HCT116 (cell line): ENCODE measurements at places on chromosomes 11 and 22. TPM values are rescaled to one million over a fixed set of nuclear protein-coding genes. Genes with fewer than 3 reads are reported as not detected.

GRCh38 chr11:47057365-47057764, 119.3 kb downstream of the ARFGAP2 start:
- H3K27me3 ChIP-seq, result no peaks in the 10 kb centered on the region
- H3K4me3 ChIP-seq, result no peak overlapping the region
- H3K36me3 ChIP-seq, result no peaks in the 10 kb centered on the region
- H3K4me1 ChIP-seq, result no peaks in the 10 kb centered on the region
- no peak overlapping the region for H3K27ac ChIP-seq
- DNase-seq, result no peak

DNA sequence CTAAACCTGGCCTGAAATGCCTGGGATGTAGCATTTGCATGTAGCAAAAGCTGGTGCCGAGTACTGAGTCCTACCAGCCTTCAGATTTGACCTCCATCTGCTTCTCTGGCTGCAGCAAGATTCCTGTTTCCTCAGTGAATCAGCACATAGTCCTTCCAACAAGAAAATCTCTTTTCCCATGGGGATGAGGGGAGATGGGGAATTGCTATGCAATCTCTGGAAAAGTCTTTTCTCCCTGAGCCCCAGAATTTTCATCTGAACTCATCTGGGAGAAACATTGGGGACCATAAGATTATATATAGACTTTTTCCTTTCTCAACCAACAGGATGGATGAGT, 32.0 kb upstream of the YWHAH start:
- H3K36me3 ChIP-seq, result no peaks in the 10 kb centered on the region
- H3K4me1 ChIP-seq, result no peaks in the 10 kb centered on the region
- no peak for DNase-seq
- H3K27ac ChIP-seq, result no peak overlapping the region
- no peak overlapping the region for H3K4me3 ChIP-seq

DNA sequence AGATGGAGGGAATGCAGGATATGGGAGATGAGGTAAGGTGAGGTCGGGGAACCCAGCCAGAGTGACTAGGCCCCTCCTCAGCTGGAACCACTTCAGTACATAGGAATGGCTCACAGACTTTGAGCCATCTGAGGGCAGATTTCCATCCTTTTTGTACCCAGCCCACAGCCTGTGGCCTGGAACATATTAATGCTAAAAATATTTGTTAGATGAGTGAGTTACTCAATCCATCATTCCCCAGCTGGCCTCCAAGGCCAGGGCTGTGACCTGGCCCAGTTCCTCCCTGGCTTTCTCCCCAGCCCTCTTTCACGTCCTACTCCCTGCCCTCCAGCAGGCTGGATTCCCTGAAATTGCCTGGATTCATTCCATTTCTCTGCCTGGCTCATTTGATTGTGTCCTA, 57.2 kb upstream of the PRDM11 start:
- H3K4me3 ChIP-seq, result no peak overlapping the region
- no peaks in the 10 kb centered on the region for H3K4me1 ChIP-seq
- H3K27me3 ChIP-seq, result 0 out of 2 replicates have a peak, but pooled peaks cover 12% of the 10 kb centered on the region
- DNase-seq, result no peak
- no peaks in the 10 kb centered on the region for H3K36me3 ChIP-seq

GRCh38 chr11:28529540-28530410, 421.6 kb downstream of the METTL15 start:
- H3K4me3 ChIP-seq, result no peak overlapping the region
- H3K27ac ChIP-seq, result no peak overlapping the region
- H3K36me3 ChIP-seq, result no peaks in the 10 kb centered on the region
- no peaks in the 10 kb centered on the region for H3K27me3 ChIP-seq

GRCh38 chr11:26134481-26135355, 197.2 kb upstream of the ANO3 start:
- no peaks in the 10 kb centered on the region for H3K36me3 ChIP-seq
- DNase-seq, result no peak
- no peaks in the 10 kb centered on the region for H3K27me3 ChIP-seq
- no peaks in the 10 kb centered on the region for H3K4me1 ChIP-seq

DNA sequence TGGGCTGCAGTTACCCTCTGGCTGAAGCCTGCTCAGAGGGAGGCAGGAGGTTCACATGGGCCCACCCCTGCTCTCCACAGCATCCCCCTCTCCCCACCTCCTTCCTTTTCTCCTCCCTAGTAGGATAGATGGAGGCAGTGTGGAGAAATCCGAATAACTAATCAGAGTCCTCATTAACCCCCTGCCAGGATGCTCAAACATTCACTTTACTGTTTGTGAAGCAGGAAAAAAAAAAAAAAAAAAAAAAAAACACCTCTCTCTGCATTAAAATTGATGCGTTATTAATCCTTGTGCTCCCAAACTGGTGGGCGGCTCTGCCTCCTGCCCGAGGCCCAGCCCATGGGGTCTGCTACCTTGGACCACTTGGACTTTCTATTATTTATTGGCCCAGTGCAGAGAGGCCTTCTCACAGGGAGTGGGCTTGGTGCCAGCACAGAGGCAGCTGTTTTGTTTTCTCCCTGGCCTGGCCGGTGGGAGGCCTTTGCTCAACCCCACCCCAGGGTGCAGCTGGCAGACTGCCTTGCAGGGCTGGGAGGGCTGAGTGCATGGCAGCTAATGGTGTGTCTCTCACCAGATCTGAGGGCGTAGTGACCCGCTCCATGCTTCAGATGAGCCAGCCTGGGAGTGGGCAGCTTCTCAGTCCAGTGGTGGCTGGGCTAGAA, 150.7 kb downstream of the PKNOX2 start:
- no peak overlapping the region for H3K27ac ChIP-seq
- no peak overlapping the region for H3K4me3 ChIP-seq
- no peak for DNase-seq
- H3K27me3 ChIP-seq, result no peaks in the 10 kb centered on the region
- no peaks in the 10 kb centered on the region for H3K4me1 ChIP-seq

DNA sequence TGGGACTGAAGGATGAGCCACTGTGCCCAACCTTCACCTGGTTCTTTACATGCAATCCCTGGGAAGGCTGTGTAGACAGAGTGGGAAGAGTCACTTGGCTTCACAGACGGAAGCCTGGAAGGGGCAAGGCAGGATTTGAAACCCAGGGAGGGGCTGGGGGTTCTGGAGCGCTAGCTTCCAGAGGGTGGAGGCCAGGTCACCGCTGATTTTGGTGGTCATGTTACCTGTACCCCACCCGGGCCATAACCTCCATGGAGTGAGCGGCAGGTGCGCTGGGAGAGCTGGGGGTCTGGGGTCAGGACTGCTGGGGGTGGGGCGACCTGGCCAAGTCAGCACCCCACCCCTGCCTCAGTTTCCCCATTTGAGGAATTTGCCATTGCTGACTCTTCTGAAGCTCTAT, 38.3 kb downstream of the PDGFB start:
- H3K27ac ChIP-seq, result no peak overlapping the region; the same call in 1 of the 2 replicates
- no peaks in the 10 kb centered on the region for H3K27me3 ChIP-seq
- DNase-seq, result no peak
- no peak overlapping the region for H3K4me3 ChIP-seq

CBX7 gene
- total RNA-seq, result 20.1 TPM

ENTHD1 gene
- total RNA-seq, result not detected

GRCh38 chr22:24758164-24758799, 16.2 kb downstream of the PIWIL3 start:
- H3K4me1 ChIP-seq, result no peaks in the 10 kb centered on the region
- H3K27me3 ChIP-seq, result peaks cover 33% of the 10 kb centered on the region

DNA sequence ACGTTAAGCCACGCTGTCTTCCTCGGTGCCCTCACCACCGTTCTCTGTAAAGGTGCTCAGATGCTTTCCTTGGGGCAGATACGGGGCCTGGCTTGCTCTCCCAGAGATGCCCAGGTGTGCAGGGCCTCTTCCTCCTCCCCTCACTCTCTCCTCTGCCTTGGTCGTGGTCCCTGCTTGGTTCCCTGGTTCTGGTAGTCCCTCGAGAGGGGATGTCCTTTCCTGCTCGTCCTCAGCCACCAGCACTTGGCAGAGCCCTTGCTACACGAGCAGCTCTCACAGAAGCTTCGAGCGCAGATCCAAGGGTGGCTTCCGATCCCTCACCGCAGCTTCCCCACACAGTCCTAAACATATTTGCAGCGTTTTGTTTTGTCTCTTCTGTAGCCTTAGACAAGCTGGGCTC, 298.8 kb downstream of the TBC1D22A start:
- no peaks in the 10 kb centered on the region for H3K4me1 ChIP-seq
- DNase-seq, result no peak
- no peaks in the 10 kb centered on the region for H3K27me3 ChIP-seq
- H3K36me3 ChIP-seq, result no peaks in the 10 kb centered on the region
- H3K27ac ChIP-seq, result no peak overlapping the region
- H3K4me3 ChIP-seq, result no peak overlapping the region

GRCh38 chr11:3632070-3632660, 9.6 kb downstream of the ART5 start:
- H3K27ac ChIP-seq, result no peak overlapping the region
- no peak for DNase-seq
- H3K27me3 ChIP-seq, result no peaks in the 10 kb centered on the region
- H3K4me1 ChIP-seq, result no peaks in the 10 kb centered on the region
- no peak overlapping the region for H3K4me3 ChIP-seq

DNA sequence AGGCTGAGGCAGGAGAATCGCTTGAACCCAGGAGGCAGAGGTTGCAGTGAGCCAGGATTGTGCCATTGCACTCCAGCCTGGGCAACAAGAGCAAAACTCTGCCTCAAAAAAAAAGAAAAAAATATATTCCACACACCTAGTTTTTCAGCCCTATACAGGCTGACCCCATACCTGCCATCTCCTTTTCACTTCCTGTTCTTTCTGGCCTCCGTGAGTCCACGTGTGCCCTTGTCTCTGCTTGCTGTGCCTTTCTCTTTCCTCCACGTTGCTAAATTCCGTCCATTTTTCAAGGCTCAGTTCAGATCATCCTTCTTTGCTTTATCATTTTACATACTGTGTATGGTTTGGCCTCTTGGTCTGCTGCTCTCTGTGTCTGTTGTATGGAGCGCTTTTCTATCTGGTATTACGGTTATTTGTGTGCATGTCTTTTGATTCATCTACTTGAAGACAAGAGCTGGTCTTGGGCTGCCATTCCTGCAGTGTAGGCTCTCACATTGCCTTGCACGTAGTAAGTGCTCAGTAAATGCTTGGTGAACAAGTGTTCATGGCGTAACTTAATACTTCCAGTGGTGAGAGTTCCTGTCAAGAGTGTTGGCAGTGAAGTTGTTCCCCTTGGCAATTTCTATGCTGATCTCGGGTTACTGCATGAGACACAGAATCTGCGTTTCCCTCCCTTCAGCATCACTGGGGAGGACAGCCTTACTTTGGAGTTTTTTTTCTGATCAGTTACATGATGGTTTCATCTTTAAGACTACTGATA, 57.5 kb downstream of the PTPRJ start:
- no peak overlapping the region for H3K27ac ChIP-seq
- H3K27me3 ChIP-seq, result no peaks in the 10 kb centered on the region
- no peaks in the 10 kb centered on the region for H3K4me1 ChIP-seq
- no peaks in the 10 kb centered on the region for H3K36me3 ChIP-seq
- no peak overlapping the region for H3K4me3 ChIP-seq

RCOR2 gene
- total RNA-seq, result 10.8 TPM

- no peak for DNase-seq
- peaks cover 24% of the 10 kb centered on the region; the same call in 1 of the 2 replicates for H3K36me3 ChIP-seq
- H3K4me1 ChIP-seq, result no peaks in the 10 kb centered on the region
- H3K4me3 ChIP-seq, result no peak overlapping the region
Observed at GRCh38 chr22:19410941-19411689, 20.4 kb downstream of the HIRA start.

DNA sequence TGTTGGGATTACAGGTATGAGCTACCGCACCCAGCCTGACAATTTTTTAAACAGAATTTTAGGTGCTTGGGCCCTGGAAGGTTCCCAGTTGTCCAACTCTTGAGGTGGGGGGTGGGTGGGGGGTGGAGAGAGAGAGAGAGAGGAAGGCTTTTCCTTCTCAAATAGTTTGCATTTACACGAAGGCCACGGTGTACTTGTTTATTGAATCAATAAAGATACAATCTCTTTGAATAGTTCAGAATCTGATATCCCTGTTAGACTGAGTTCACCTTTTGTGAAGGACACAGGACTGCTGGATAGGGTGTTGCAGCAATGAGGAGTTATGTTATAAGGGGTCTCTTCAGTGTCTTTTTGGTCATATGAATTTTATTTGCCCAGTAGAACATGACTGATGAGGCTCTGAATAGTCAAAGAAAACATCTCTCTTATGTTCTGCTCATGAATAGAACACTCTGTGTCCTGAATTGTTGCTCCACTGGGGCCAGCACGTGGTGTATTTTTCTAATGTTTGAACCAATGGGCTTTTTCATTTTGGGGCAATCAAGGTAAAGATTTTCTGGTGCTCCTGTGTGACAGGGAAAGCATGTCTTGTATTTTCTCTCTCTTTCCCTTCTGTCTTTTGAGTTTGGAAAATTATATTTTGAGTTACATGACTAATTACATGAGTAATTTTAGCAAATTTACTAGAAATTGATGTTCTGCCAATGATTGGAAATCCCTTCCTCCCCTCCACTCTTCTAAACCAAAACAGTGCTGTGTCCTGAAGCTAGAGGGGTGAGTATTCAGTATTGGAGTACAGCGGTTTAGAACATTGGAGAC, 61.7 kb downstream of the PTPRJ start:
- H3K4me1 ChIP-seq, result peaks cover 7% of the 10 kb centered on the region; the same call in 1 of the 2 replicates
- H3K36me3 ChIP-seq, result no peaks in the 10 kb centered on the region
- H3K27ac ChIP-seq, result no peak overlapping the region
- H3K4me3 ChIP-seq, result no peak overlapping the region
- no peaks in the 10 kb centered on the region for H3K27me3 ChIP-seq
- no peak for DNase-seq
